ENCODE measurements at places on chromosomes 16 and 17.

DNA sequence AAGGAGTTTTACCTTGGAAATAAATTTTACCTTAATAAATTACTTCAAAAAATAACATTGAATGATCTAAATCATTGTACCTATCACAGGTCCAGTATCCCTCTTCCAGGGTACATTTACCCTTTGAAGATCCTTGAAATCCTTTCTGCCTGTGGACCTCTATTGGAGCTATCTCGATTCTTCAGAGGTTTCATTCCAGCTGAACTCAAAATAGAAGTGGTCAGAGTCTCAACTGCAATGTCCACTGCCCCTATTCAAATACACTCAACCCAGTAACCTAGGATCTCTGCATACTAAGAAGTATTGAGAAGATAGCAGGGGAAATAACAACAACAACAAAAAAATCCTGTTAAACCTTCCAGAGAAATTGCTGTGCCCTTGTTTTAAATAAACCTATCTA lies 9.3 kb downstream of the ABCA5 start:
- no peak for DNase-seq

DNA sequence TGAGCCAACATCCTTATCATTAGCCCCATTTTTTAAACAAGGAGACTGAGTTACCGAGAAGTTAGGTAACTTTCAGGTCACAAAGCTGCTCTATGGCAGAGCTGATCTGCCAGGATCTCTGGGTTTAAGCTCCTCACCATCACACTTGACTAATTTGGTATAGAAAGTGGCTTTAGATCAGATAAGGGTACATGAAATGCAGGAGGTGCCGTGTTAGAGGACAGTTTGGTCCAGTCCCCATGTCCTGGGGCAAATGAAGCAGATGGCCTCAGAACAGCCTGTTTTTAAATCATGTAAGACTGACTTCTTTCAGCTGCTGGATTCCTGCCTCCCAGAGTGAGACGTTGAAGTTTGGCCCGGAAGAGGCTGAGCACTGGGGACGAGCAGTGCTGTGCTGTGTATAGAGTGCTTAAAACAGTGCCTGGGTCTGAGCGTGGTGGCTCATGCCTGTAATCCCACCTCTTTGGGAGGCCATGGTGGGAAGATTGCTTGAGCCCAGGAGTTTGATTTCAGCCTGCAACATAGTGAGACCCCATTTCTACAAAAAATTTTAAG lies 187.0 kb upstream of the CACNG3 start:
- DNase-seq: no peak

DNA sequence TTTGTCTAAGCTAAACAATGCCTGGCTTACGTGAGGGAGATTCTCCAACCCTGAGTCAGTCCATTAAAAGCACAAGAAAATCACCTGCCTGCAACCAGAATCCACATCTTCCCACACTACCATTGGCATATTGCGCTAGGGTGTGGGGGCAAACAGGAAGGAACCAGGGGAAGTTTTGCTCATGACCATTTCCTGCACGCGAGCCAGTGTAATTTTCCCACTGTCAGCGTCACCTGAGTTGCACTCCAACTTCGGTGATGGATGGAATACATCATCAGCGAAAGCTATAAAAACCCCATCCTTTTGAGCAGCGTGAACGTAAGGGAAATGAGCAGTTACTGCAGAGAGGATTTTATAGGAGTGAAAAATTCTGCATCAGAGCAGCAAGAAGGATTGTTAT lies 167.9 kb upstream of the NOL11 start:
- DNase-seq: no peak

- no peak for DNase-seq
Observed at GRCh38 chr16:22967521-22968095, 153.6 kb downstream of the HS3ST2 start.

DNA sequence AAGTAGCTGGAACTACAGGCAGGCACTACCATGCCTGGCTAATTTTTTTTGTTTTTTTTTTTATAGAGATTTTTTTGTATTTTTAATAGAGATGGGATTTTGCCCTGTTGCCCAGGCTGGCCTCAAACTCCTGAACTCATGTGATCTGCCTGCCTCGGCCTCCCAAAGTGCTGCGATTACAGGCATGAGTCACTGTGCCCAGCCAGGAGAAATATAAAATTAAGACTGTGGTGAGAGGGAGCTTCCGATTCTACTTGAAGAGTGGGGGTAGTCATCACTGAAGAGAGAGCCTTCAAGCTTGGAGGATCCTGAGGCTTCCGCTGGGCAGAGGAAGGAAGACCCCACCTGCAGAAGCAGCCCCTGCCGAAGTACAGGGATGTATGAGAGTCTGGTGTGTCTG lies 34.4 kb upstream of the RGS9 start:
- no peak for DNase-seq

DNA sequence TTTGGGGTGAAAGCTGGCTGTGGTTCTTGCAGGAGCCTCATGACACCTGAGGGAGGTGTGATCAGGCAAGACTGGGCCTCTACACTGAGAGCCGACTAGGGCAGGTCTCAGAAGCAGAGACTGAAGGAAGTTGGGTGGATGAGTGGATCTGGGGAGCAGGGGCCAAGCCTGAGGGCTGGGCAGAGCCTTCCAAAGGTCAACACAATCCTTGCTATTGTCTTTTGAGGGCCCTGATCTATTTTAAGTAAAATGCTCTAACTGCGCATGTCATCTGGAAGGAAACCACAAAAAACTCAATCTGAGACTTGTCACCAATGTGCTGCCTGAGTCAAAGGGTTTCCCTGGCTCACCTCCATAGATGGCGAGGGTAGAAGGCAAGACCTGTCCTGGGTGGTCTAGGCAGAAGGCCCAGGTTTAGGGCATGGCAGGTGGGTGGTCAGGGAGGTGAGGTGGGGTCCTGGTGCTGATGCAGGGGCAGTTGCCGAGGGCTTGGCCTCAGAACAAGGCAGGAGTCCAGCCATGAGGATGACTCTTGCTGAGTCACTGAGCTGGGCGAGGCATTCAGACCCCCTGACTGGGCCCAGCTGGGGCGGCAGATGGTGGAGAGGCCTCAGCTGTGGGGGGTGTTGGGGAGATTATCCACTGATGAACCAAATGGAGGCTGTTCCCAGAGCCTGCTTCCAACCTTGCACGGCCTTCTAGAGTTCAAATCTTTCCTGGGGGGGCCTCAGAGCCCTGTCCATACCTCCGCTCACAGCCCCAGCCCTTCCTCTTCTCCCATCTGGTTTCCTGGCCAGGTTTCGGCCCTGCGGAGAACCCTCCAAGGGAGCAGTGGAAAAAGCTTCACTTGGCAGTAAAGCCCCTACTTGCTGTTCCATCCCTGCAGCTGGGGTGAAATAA lies 5.1 kb downstream of the MVP start:
- DNase-seq: no peak

DNA sequence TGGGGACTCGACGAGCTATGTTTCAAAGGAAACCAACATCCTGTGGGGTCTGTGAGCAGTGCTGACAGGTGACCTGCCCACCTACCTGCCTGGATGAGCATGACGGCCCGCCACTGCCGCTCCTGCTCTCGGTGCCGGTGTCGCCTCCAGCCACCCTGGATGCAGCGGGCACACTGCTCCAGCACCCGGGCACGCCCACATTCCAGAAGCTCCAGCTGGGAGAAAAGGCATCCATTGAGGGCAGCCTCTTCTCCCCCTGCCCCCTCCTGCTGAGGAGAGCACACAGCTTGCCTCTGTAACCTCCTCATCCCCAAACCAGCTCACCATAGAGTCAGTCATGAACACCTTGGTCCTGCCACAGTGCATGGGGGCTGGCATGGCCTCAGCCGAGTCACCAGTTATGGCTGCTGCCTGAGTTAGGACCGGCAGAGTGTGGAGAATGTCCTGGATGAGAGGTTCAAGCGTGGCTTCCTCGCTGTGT lies 14.3 kb downstream of the ZNHIT3 start:
- no peak for DNase-seq

DNA sequence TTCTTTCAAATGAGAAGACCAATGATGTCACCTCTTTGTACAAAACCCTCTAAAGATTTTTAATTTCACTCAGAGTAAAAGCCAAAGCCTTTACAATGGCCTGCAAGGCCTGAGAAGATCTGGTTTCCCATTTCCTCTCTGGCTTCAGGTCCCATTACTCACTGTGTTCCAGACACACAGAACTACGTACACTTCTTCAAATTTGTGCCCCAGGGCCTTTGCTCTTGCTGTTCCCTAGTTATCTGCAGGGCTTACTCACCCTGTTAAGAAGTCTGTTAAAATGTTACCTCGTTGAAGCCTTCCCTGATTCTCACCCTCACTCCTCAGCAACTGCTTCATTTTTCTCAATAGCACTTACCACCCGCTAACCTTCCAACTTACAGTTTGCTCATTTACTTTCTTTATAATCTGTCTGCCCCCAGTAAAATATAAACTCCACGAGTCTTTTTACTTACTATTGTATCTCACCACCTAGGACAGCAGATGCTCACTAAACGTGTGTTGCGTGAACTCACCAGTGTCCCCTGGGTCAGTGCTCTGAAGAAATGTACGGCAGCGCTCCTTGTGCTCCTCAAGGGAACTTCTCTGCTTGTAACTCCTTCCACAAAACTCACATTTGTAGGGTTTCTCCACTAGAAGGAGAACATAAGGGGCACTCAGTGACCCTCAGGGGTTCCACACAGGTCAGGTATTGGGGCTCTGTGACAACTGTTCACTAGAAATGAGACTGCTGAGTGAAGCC lies 50.2 kb downstream of the GRB7 start:
- DNase-seq: no peak

Measured in NCI-H2029 treated with DMSO at 0.1 percent for 48 hours (cell line).